ENCODE measurements at places on chromosomes 3 and 15. TPM values are rescaled to one million over a fixed set of nuclear protein-coding genes. Genes with fewer than 3 reads are reported as not detected.

The TMCO5A gene
- total RNA-seq = not detected

The ACP3 gene
- total RNA-seq = 1.5 TPM

The MORC1 gene
- not detected for total RNA-seq

The CCDC174 gene
- 5.3 TPM for total RNA-seq

The AADAC gene
- total RNA-seq = not detected

The ADGRG7 gene
- not detected for total RNA-seq

The CBLB gene
- total RNA-seq = 18.1 TPM

The GATM gene
- 2.1 TPM for total RNA-seq

The CATSPER2 gene
- total RNA-seq = 0.33 TPM
